ENCODE measurements at places on chromosomes 7 and 10.

- DNase-seq, result no peak
Observed at GRCh38 chr10:131212763-131213325, 98.7 kb downstream of the TCERG1L start.

- no peak for DNase-seq
Observed at GRCh38 chr10:81875467-81876252, 666 bp downstream of the NRG3 start.

DNA sequence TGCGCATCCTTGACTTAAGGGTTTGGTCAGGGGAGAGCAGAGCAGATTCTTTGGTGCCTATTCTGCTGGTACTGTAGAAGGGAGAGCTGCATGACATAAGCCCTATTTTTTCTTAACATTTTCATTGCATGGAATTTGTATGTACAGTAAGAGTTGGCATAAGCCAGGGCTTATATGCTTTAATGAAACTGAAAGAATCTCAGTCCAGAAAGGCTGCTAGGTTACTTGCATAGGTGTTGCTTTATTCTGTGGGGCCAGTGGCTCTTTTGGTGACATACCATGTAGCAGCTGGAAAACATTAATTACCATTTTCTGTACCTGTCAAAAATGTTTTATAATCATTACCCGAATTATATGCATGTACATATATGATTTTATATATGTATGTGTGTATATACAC is 152.1 kb downstream of the LYZL1 start:
- DNase-seq, result no peak

GRCh38 chr7:30584965-30585364 is 9.7 kb upstream of the GARS1 start:
- no peak for DNase-seq

- no peak for DNase-seq
Observed at GRCh38 chr7:13198727-13199126, 511.3 kb downstream of the ARL4A start.

DNA sequence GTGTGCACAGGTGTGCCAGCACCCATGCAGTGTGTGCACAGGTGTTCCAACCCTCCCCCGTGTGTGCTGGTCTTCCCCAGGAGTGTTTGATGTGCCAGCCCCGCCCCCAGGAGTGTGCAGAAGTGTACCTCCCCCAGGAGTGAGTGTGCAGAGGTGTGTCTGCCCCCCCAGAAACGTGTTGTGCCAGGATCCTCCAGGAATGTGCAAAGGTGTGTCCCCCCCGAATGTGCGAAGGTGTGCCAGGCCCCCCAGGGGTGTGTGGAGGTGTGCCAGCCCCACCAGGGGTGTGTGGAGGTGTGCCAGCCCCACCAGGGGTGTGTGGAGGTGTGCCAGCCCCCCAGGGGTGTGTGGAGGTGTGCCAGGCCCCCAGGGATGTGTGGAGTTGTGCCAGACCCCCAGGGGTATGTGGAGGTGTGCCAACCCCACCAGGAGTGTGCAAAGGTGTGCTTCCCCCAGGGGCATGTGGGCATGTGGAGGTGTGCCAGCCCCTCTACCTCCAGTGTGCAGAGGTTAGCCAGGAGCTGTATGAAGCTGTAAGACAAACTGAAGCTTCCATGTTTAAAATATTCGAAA is 33.2 kb downstream of the CHST15 start:
- DNase-seq, result no peak

DNA sequence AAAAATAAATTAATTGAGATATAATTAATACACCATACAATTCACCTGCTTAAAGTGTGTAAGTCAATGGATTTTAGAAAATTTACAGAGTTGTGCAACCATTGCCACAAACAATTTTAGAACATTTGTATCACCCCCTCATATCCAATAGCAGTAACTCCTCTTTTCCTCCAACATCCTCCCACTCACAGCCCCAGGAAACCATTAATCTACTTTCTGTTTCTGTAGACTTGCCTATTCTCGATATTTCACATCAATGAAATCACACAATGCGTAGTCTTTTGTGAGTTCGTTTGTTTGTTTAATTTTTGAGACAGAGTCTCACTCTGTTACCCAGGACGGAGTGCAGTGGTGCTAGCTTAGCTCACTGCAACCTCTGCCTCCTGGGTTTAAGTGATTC is 13.7 kb upstream of the HERC4 start:
- DNase-seq, result no peak

GRCh38 chr10:27948186-27948585 is 50.7 kb downstream of the ODAD2 start:
- DNase-seq, result no peak

DNA sequence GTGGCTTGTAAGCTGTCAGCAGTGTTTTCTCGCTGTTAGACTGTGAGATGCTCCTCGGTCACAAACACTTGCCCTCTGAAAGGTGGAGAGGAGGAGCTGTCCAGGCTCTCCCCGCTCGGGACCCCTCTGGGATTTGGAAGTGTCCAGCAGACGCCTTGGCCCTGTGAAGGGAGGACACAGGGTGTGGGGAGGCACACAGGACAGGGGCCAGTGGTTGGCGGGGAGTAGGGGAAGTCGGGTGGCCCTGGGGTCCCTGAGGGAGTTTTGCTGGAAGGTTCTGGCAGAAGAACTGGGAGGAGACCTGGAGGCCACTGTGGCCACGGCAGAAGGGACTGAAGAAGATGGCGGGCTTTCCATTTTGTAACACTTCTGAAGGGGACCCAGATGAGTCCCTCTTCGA is 47.2 kb upstream of the DPYSL4 start:
- no peak for DNase-seq

DNA sequence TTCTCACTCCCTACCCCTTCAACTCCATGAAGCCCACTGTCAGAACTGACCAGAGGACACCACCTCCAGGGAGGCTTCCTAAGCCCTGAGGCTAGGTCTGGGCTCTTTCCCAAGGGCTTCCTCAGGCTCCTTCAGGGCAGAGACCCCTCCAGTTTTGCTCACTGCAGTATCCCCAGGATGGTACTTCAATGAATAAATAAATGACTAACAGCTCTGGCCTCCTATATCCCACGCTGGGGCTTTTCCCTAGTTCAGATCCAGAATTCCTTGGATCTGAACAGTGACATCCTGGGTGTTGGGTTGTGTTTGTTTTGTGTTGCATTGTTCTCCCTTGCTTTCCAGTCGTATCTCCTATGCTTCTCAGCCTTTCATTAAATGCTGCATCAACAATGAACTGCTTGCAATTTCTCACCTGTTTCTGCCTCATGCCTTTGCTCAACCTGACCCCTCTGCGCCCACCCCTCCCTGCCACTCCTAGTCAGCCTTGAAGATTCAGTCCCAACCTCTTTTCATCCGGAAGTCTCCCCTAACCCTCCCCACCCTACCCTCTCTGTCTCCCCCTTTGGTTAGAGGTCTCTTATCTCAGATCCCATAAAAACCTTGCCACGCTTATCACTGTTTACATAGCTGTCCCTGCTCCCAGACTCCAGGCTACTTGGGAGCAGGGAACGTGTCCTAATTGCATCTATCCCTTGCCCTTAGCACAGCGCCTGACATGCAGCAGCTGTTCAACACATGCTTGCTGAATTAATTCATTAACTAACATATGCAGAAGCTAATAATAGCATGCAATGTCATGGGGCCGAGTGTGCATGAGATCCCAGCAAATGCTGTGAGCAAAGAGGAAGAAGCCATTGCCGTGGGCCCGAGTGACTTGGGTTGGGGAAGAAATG is 41.7 kb downstream of the PPP1R3C start:
- no peak for DNase-seq

- DNase-seq, result no peak
Observed at GRCh38 chr7:91993976-91994375, 53.3 kb downstream of the AKAP9 start.

- DNase-seq, result no peak
Observed at GRCh38 chr7:16463949-16464715, 1.4 kb downstream of the SOSTDC1 start.

- DNase-seq, result peak; percentile 49
Observed at GRCh38 chr10:81019029-81019890, 481.6 kb downstream of the SH2D4B start.

- peak; percentile 56 for DNase-seq
Observed at GRCh38 chr7:16071246-16071857, 350.0 kb downstream of the CRPPA start.

- no peak for DNase-seq
Observed at GRCh38 chr7:45160417-45160881, 2.9 kb downstream of the RAMP3 start.

DNA sequence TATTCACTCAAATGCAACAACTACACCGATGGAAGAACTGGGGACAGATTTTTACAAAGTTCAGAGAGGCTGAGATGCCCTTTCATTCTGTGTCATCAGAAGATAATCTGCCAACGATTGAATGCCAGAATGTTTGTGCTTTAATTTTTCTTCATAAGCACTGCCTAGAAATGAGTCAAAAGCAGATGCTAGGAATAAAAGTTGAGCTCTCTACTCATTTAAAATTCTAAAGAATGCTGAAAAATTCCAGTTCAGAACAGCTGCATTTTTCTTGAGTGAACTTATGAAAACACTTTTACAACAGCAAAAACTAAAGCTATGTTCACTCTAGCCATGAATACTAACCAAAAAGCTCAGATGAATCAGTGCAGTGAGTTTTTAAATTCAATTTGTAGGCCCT is 22.3 kb upstream of the FAM133B start:
- DNase-seq, result no peak

- no peak for DNase-seq
Observed at GRCh38 chr10:129756912-129757901, 206.9 kb downstream of the EBF3 start.

GRCh38 chr10:97673736-97674525 is 13.1 kb downstream of the AVPI1 start:
- peak; percentile 93 for DNase-seq

DNA sequence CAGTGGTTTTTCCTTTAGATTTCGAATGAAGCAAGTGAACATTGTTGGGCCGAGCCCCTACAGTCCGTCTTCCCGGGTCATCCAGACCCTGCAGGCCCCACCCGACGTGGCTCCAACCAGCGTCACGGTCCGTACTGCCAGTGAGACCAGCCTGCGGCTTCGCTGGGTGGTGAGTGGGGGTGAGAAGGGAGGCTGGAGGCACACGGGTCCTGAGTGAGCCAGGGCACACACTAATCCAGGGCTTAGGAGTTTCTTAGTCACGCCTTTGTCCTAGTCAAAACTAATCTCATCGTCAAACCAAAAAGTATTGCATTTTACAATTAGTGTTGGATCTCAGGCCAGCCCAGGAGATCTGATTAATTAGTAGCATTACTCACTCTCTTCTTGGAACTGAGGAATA is 568.8 kb upstream of the FOXK1 start:
- DNase-seq, result no peak

GRCh38 chr7:106329971-106330733 is 45.4 kb upstream of the NAMPT start:
- DNase-seq, result no peak

DNA sequence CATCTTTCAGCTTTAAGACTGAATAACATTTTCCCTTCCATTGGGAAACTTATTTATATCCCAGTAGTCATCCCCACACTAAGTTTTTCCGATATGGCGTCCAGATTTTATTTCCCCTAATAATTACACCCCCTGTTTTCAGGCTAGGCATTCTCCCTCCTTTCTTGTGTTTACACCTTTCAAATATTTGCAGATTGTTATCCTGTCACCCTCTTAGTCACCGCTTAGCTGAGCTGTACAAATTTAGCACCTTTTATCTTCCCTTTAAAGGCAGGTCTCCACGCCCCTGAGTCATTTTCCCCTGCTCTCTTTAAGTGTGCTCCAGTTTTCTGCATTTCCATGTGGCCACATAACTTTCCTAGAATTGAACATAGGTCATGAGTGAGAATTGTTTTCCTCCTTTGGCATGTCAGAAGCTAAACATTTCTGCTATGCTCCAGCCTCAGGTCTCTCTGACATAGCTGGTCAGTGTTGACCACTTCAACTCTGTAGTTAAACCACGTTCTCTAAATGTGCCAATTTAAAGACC is 47.4 kb downstream of the LRRC4 start:
- peak; percentile 42 for DNase-seq

GRCh38 chr7:100539436-100540006 is 518 bp downstream of the AGFG2 start:
- no peak for DNase-seq

DNA sequence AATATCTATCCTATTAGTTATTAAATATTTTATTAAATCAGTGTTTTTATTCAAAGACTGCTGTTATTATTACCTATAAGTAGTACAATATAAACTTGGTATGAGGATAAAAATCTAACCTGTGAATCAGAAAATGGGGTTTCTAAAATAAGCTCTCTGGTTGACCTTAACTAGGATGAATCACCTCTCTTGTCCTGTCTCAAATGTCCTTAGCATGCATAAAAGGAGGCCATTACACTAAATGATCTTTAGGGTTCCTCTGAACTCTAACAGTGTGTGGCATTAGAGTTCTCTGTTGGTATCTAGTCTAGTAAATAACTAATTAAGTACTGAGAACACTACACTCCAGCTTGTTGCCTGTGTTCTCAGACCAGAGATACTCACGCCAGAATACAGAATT is 143.1 kb upstream of the LRRTM3 start:
- no peak for DNase-seq

GRCh38 chr10:60990663-60991062 is 46.7 kb upstream of the RHOBTB1 start:
- DNase-seq, result peak; percentile 54

DNA sequence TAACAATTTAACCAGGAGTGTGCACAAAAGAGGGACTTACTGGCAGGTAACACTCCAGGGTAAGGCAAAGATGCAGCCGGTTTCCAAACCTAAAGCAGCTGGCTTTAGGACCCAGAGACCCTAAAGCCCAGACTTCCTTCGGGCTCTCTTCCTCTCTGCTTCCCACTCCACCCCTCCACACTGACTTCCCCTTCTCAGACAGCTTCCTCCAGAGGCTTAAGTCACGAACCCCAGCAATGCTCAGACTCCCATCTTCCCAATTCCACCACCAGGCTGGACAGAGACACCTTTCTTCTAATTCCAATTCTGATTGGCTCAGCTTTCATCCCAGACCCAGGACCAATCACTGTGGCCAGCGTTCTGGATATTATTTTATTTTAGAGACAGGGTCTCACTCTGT is 24.8 kb downstream of the STYXL1 start:
- DNase-seq, result no peak

DNA sequence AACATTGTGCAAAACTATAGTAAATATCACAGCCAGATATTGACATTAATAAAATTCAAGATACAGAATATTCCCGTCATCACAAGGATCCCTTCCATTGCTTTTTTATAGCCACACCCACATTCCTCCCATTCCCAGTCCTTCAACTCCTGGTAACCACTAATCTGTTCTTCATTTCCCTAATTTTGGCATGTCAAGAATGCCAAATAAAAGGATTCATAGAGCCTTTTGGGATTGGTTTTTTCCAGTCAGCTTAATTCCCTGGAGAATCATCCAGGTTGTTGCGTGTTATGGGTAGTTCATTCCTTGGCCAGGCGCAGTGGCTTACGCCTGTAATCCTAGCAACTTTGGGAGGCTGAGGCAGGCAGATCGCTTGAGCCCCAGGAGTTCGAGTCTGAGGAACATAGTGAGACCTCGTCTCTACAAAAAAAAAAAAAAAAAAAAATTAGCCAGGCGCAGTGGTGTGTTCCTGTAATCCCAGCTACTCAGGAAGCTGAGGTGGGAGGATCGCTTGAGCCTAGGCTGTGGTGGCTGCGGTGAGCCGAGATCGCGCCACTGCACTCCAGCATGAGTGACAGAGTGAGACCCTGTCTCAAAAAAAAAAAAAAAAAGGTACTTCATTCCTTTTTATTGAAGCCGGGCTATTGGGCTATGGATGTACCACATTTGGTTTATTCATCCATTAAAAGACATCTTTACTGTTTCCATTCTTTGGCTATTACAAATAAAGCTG is 2.7 kb downstream of the OGDH start:
- no peak for DNase-seq
